ENCODE measurements at places on chromosomes 7 and 10.

DNA sequence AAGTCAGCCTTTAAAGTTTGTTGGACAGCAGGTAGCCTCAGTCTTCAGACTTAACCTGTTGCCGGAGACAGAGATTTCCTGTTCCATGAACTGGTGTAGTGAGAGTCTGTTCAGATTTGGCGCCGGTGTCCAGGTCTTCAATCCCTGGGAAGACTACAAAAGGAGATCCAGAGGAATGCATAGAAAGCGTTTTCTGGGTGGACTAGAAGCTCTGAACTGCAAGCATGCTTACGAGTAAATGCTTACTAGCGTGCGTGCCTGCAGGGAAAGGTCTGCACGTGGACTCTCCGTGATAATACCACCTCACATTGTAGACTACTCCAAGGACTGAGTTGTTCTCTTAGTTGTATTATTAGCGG is 878 bp downstream of the GLRX3 start:
- H3K4me1 ChIP-seq, result peaks cover 26% of the 10 kb centered on the region
- no peaks in the 10 kb centered on the region for H3K36me3 ChIP-seq
- H3K4me3 ChIP-seq, result peak overlapping the region; percentile 84
- H3K27ac ChIP-seq, result peak overlapping the region; percentile 87
- no peak for DNase-seq
- peaks cover 2% of the 10 kb centered on the region for H3K27me3 ChIP-seq

- no peak overlapping the region for H3K27ac ChIP-seq
- no peak overlapping the region for H3K4me3 ChIP-seq
Observed at GRCh38 chr10:76397181-76398042, 966.0 kb downstream of the LRMDA start.

- DNase-seq, result no peak
- no peaks in the 10 kb centered on the region for H3K36me3 ChIP-seq
- H3K27me3 ChIP-seq, result no peaks in the 10 kb centered on the region
Observed at GRCh38 chr7:20217193-20217948, at the start of gene MACC1. TSS of gene MACC1 (minus strand) at chr7:20217384. CDS start at chr7:20161862, 55,522 bp downstream.

DNA sequence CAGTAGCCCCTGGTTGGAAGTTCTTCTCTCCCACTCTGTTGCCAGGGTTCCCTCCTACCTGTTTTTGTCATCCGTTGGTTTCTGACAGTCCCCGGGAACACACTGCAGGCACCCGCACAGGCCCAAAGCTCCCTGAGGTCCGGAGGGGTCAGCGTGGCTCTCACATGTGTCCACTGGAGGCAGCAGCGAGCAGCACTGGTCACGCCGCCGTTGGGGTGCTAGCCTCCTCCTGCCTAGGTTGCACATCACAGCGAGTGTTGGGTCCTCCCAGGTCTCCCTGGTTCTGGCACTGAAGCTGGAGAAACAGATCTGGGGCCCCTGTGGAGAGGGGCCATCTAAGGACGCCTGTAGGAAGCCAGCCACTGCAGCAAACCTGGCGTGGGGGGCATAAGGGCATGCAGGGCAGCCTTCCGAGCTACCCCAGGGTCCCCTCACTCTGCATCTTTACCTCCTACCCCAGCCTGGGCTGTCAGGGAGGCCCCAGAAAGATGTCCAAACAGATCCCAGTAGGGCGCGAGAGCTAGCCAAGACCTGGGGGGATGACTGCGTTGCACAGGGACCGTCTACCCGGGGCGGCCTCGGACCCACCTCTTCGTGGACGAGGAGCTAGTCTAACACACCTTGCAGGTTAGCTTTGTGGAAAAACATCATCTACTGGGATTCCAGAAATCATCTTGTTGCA is 28.9 kb downstream of the LRRC27 start:
- H3K4me1 ChIP-seq, result peaks cover 3% of the 10 kb centered on the region
- H3K27ac ChIP-seq, result no peak overlapping the region
- peaks cover 2% of the 10 kb centered on the region for H3K36me3 ChIP-seq
- no peak overlapping the region for H3K4me3 ChIP-seq

GRCh38 chr7:18290865-18291264 is 204.7 kb upstream of the HDAC9 start:
- no peak for DNase-seq
- H3K4me1 ChIP-seq, result peaks cover 7% of the 10 kb centered on the region
- H3K4me3 ChIP-seq, result peak overlapping the region; percentile 55
- peaks cover 33% of the 10 kb centered on the region for H3K27me3 ChIP-seq

GRCh38 chr7:111409714-111410422 is 152.4 kb downstream of the IMMP2L start:
- no peaks in the 10 kb centered on the region for H3K27me3 ChIP-seq
- no peak overlapping the region for H3K4me3 ChIP-seq
- DNase-seq, result no peak

GRCh38 chr7:36965625-36966024 is 241.3 kb upstream of the AOAH start:
- peaks cover 24% of the 10 kb centered on the region for H3K4me1 ChIP-seq
- peaks cover 4% of the 10 kb centered on the region for H3K36me3 ChIP-seq
- no peak for DNase-seq
- H3K4me3 ChIP-seq, result no peak overlapping the region
- no peaks in the 10 kb centered on the region for H3K27me3 ChIP-seq

DNA sequence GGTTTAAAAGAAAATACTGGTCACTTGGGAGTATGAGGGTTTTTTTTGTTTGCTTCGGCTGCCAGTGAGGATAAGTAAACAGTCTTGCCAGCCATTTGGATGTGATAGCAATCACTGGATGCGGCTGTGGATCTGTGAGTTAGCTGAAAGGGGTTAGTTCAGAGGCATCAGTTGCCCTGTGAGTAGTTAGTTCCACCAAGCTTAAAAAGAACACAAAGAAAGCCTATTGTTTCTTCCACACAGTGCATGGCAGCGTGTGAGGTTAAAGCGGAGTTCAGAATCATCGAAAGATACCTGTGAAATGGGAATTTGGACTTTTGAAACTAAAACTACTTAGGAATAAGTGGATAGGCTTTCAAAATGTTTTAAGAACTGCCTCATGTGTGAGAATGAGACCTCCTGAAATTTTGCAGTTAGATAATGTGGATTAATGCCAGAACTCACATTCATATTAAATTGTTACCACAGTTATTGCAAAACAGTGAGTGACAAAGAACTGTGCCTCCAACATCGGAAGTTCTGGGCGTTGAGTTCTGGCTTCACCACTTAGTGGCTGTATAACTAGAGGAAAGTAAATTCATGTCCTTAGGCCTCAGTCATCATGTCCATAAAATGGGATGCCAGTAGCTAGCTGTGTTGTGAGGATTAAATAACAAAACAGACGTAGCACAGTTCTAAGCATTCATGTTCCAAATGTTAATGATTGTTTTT is 31.3 kb downstream of the KIAA1217 start:
- no peaks in the 10 kb centered on the region for H3K4me1 ChIP-seq
- H3K4me3 ChIP-seq, result no peak overlapping the region
- DNase-seq, result no peak
- H3K27me3 ChIP-seq, result peaks cover 36% of the 10 kb centered on the region
- H3K27ac ChIP-seq, result no peak overlapping the region
- H3K36me3 ChIP-seq, result no peaks in the 10 kb centered on the region

DNA sequence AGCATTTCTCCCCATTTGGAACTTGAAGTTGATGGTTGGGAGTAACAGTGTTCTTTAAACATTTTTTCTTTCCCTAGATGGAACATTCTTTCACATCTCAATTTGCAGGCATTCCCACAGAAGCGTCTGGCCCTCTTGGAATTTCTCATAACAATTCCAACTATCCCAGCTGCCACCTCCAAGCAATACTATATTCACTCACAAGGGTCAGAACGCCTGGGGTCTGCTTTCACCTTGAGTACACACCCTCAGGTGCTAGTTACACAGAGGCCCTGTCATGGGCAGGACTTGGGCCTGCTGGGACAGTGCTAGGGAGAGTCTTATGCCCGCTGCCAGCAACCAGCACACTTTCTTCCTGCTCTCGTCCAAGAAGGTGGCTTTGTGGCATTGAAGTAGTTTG is 136.5 kb downstream of the JCAD start:
- no peaks in the 10 kb centered on the region for H3K4me1 ChIP-seq
- peaks cover 5% of the 10 kb centered on the region for H3K36me3 ChIP-seq
- H3K27me3 ChIP-seq, result peaks cover 26% of the 10 kb centered on the region
- no peak for DNase-seq

DNA sequence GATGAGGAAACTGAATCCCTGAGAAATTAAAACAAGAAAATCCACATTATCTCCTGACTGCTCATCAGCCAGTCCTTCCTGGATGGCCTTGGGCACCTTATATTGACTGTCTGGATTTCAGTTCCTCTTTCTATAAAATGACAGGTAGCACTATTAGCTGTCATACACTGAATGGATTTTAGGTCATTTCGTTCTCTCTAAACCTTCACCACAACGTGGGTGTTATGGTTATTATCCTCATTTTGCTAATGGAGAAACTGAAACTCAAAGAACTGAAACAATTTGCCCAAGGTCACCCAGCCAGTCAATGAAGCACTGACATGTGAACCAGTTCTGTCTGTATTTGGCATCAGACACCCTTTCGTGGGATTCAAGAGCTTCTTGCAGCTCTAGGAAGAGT is 193.8 kb downstream of the CYP26A1 start:
- no peak overlapping the region for H3K27ac ChIP-seq
- no peak overlapping the region for H3K4me3 ChIP-seq
- H3K27me3 ChIP-seq, result no peaks in the 10 kb centered on the region
- DNase-seq, result no peak
- H3K36me3 ChIP-seq, result no peaks in the 10 kb centered on the region

GRCh38 chr7:114182837-114183236 is 231.8 kb upstream of the FOXP2 start:
- peaks cover 5% of the 10 kb centered on the region for H3K27me3 ChIP-seq
- no peak for DNase-seq
- H3K36me3 ChIP-seq, result no peaks in the 10 kb centered on the region
- H3K4me1 ChIP-seq, result no peaks in the 10 kb centered on the region
- H3K27ac ChIP-seq, result no peak overlapping the region

- no peak for DNase-seq
- H3K27me3 ChIP-seq, result no peaks in the 10 kb centered on the region
- H3K36me3 ChIP-seq, result no peaks in the 10 kb centered on the region
- no peak overlapping the region for H3K4me3 ChIP-seq
- H3K4me1 ChIP-seq, result no peaks in the 10 kb centered on the region
Observed at GRCh38 chr10:95537542-95537927, 23.6 kb downstream of the SORBS1 start.

GRCh38 chr10:104274762-104275721 is 6.1 kb downstream of the GSTO2 start:
- peaks cover 16% of the 10 kb centered on the region for H3K27me3 ChIP-seq
- no peaks in the 10 kb centered on the region for H3K36me3 ChIP-seq
- peaks cover 3% of the 10 kb centered on the region for H3K4me1 ChIP-seq
- no peak overlapping the region for H3K27ac ChIP-seq
- peak; percentile 22 for DNase-seq

DNA sequence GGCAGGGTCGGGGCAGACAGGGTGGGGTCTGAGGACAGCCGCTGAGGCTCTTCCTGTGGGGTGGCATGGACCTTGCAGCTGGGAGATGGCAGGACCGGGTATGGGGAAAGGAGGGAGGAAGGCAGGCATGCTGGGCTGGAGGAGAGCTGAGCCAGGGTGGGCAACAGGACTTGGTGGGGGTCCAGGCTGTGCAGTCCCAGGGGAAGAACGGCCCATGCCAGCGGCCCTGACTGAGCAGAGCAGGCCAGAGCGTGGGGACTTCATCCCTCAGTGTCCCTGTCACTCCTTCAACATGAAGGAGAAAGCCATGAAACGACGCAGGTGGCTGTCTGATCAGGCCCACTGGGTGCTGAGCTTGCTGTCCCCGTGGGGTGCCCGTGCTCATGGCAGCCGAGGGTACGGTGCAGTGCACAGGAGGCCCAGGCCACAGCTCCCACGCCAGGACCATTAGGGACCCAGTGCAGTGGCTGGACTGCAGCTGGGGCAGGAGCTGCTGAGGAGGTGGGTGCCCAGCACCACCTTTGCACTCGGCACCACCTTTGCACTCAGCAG is 519.6 kb downstream of the PTPRN2 start:
- H3K27ac ChIP-seq, result no peak overlapping the region
- no peak overlapping the region for H3K4me3 ChIP-seq

DNA sequence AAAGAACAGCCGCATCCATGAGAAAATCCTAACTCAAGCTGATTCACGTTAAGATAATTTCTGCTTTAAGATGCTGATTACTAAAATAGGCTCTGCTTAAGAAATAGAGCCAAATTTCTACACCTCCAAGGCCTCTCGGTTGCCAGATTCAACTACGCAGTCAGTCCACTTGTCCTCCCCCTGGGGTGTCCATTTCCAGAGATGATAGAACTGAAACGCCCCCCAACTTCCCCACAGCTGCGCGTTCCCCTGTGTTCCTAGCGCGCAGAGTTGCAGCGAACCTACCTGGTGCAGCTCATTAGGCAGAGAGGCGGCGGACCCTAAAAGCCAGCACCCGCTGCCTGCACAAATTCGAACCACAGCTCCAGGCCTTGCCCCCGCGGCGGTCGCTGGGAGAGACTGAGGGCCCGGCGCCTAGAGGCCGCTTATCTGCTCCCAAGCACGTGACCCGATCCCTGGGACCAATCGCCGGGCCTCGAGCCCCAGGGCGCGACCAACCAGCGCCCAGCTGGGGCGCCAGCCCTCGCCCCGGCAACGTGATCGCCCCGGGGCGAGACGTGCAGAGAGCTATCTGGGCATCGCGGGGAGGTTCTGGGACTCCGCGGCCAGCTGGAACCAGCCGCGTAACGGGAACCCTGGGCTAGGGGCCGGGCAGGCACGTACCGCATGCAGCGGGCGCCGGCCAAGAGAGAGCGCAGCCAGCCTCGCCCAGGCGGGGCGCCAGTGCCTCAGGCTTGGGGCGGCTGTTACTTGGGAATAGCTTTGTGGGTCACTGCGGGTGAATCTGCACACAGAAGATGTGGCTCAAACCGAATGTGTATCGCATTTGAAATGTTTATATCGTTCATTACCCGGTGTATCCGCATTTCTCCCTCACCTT is at the start of gene PPP1R3C:
TSS of gene PPP1R3C (minus strand) at position 401 of the 880 bp plus-strand sequence. CDS start at position 299, 102 bp downstream.
- peaks cover 71% of the 10 kb centered on the region for H3K27me3 ChIP-seq
- no peaks in the 10 kb centered on the region for H3K36me3 ChIP-seq
- no peak within 1 kb of the TSS for H3K27ac ChIP-seq
- H3K4me3 ChIP-seq, result peak within 1 kb of the TSS; percentile 65

GRCh38 chr7:19094598-19095352 is 22.7 kb downstream of the TWIST1 start:
- no peaks in the 10 kb centered on the region for H3K36me3 ChIP-seq
- no peak overlapping the region for H3K27ac ChIP-seq
- H3K4me1 ChIP-seq, result no peaks in the 10 kb centered on the region
- H3K27me3 ChIP-seq, result no peaks in the 10 kb centered on the region
- H3K4me3 ChIP-seq, result no peak overlapping the region

DNA sequence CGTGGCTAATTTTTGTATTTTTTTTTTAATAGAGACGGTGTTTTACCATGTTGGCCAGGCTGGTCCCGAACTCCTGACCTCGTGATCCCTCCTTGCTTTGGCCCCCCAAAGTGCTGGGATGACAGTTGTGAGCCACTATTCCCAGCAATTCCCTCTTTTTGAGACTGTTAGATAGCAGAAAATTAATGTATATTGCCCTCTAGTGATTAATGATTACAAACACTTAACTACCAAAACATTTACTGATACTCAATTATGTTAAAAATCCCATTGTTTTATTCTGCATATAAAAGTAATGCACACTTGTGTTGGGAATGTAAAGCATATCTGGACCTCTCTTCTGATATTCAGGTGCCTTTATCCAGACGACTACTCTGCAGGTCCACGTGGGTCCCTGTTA is 41.2 kb upstream of the COBL start:
- no peak overlapping the region for H3K4me3 ChIP-seq
- no peaks in the 10 kb centered on the region for H3K4me1 ChIP-seq
- no peaks in the 10 kb centered on the region for H3K36me3 ChIP-seq
- DNase-seq, result no peak
- no peaks in the 10 kb centered on the region for H3K27me3 ChIP-seq

- DNase-seq, result no peak
- peaks cover 10% of the 10 kb centered on the region for H3K36me3 ChIP-seq
- no peak overlapping the region for H3K4me3 ChIP-seq
- H3K27ac ChIP-seq, result no peak overlapping the region
Observed at GRCh38 chr7:38893061-38893460, 15.9 kb downstream of the VPS41 start.

GRCh38 chr10:122567056-122567660 is 6.6 kb downstream of the DMBT1 start:
- H3K27ac ChIP-seq, result no peak overlapping the region
- no peaks in the 10 kb centered on the region for H3K36me3 ChIP-seq
- no peak for DNase-seq
- H3K4me1 ChIP-seq, result peaks cover 8% of the 10 kb centered on the region
- H3K27me3 ChIP-seq, result peaks cover 42% of the 10 kb centered on the region
